ENCODE measurements at places on chromosomes 1 and 21. TPM values are rescaled to one million over a fixed set of nuclear protein-coding genes. Genes with fewer than 3 reads are reported as not detected.

The GRHL3 gene
- not detected for total RNA-seq

The GBP3 gene
- total RNA-seq = 32.5 TPM

The CELA3B gene
- total RNA-seq = not detected

The MCOLN2 gene
- 3.0 TPM for total RNA-seq

The STXBP3 gene
- total RNA-seq = 90.3 TPM

The LINGO4 gene
- total RNA-seq = not detected

The NR1I3 gene
- not detected for total RNA-seq

The TFAP2E gene
- total RNA-seq = 0.16 TPM

The OR6N1 gene
- not detected for total RNA-seq

The TNFRSF1B gene
- total RNA-seq = 3.3 TPM

The CRNN gene
- under 0.01 TPM for total RNA-seq

The TMEM269 gene
- not detected for total RNA-seq

The GUCA2A gene
- not detected for total RNA-seq

The CLEC20A gene
- total RNA-seq = not detected

The G0S2 gene
- 20.2 TPM for total RNA-seq

The EPHA8 gene
- not detected for total RNA-seq

The PIK3C2B gene
- 4.9 TPM for total RNA-seq

The GLIS1 gene
- 0.47 TPM for total RNA-seq

The NES gene
- 30.8 TPM for total RNA-seq

The CYP4A11 gene
- not detected for total RNA-seq

The GSTM3 gene
- total RNA-seq = 159 TPM

The LGALS8 gene
- total RNA-seq = 39.2 TPM

The HTR1D gene
- total RNA-seq = not detected

The RNF223 gene
- not detected for total RNA-seq

The ATF3 gene
- 4.4 TPM for total RNA-seq

The SLC25A34 gene
- 0.52 TPM for total RNA-seq

The WNT2B gene
- total RNA-seq = 4.6 TPM

The FOXO6 gene
- total RNA-seq = not detected

The LCE1C gene
- total RNA-seq = not detected

The FYB2 gene
- total RNA-seq = not detected

The CLCNKA gene
- total RNA-seq = not detected

The PDE4B gene
- total RNA-seq = 8.8 TPM

The OR2G3 gene
- not detected for total RNA-seq

The FMO1 gene
- 0.16 TPM for total RNA-seq

The LCE6A gene
- total RNA-seq = not detected

The FCRL4 gene
- total RNA-seq = not detected

The AP4B1 gene
- 13.9 TPM for total RNA-seq

The DMBX1 gene
- not detected for total RNA-seq

The APOBEC4 gene
- not detected for total RNA-seq

The SLC44A3 gene
- 1.7 TPM for total RNA-seq

The SMPDL3B gene
- total RNA-seq = not detected
